ENCODE measurements at places on chromosomes 1 and 21. TPM values are rescaled to one million over a fixed set of nuclear protein-coding genes. Genes with fewer than 3 reads are reported as not detected.

DNA sequence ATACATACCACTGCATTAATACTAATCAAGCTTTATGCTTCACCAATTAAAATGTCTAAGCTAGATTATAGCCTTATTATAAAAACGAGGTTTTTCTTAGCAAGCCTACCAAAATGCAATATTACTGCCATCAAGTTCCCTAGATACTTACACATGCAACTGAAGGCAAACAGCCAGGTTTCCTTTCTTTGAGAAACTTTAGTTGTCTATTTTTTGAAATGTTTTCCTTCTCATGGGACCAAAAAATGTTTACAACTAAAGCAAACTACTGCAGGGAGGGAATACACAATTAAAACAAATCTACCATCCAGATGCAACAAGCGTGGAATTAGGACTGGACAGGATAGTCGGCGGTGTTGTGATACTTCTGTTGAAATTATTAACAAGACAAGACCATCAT lies 1.3 kb downstream of the ZNF644 start:
- DNase-seq: no peak

DNA sequence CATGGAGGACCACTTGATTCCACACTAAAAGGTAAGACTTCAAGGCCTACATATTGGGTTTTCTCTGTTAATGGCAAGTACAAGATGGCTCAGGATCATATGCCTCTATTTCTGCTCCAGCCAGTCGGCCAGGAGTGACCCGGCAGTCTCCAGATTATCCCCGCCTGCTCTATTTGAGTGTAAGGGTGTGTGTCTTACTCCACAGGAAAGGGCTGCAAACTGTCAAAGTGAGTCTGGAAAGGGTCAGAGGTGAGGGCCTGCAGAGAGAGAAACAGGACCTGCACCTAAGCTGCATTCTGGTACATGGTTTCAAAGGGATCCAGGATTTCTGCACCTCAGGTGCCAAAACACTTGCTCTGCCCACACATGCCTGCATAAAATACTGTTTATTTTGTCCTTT lies 9.2 kb downstream of the ZNF692 start:
- no peak for DNase-seq

GRCh38 chr1:38329644-38330043 lies 283.1 kb upstream of the POU3F1 start:
- DNase-seq: no peak

DNA sequence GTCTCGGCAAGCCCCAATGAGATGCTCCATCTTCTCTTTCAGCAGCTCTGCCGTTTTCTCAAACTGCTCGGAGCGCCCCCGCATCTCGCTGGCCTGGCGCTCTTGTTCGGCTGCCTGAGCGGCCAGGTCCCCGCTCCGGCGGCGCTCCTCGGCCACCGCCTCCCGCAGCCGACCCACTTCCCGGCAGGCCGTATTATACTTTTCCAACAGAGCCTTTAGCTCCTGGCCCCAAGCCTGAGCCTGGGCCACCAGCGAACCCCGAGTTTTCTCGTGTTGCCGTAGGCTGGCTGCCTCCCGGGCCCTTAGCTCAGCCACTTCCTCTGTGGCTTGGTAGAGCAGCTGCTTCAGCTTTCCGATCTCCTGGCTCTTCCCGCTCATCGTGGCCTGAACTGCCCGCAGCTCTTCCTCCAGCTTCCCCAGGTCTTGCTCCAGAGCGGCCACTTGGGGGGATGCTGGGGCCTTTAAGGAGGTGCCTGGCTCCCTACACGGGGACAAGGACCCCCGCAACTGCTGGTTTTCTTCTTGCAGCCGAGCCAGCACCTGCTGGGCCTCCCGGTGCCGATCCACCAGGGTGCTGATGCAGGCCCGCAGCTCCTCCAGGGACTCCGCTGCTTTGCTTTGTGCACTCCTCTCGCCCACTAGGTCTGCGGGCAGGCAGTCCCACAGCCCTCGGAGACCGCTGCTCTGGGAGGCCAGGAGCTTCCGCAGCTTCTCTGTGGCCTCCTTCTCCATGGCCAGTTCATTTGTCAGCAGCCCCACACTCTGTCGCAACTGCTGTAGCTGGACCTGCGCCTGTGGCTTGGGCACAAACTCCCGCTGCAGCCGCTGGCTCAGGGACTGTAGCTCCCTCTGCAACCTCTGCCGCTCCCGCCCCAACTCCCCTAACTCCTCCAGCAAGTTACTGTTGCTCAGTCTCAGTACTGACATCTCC lies 13.4 kb upstream of the PIAS3 start:
- DNase-seq: no peak

GRCh38 chr1:207221934-207222351 lies 99.5 kb upstream of the CD55 start:
- DNase-seq: no peak

DNA sequence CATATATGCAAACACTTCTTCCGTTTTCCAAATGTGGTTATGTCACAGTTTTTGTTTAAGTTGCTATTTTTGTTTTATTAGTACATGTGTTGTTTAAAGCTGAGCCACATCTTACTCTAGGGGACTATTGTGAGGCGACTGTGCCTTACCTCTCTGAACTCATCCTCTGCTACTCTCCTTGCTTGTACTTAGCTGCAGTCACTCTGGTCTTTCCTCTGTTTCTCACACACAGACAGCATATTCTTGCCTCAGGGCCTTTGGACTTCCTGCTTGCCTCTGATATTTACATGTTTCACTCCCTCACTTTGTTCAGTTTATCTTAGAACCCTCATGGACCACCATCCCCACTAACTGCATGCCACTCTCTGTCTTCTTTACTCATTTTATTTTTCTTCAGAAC lies 101.1 kb downstream of the MACF1 start:
- DNase-seq: no peak

The ADAM30 gene
- not detected for total RNA-seq

The FCRL2 gene
- total RNA-seq: not detected

The ENO1 gene
- 444 TPM for total RNA-seq

The HSD11B1 gene
- total RNA-seq: not detected

Data from progenitor cell of endocrine pancreas (in vitro differentiated cells).